ENCODE measurements at places on chromosomes 2 and 18.

GRCh38 chr2:79219383-79219988, 59.9 kb upstream of the REG3A start:
- DNase-seq: peak; percentile 83

DNA sequence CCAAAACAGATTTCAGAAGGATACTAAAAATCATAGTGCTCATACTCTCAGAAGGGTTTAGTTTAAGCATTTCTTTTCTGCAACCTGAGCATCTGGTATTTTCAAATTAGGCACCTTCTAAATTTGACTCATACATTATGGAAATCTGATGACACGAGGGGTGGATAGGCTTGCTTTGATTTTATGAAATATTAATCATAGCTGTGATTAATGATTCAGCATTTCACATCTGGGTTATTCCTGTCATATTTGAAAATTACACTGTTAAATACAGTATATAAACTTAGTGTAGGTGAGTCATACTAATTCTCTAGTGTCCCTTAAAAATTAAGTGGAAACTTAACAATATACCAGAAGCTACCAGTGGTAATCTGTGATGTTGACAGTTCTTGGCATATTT, 47.7 kb downstream of the MRPS9 start:
- no peak for DNase-seq

GRCh38 chr2:145841973-145842372, 1322.1 kb upstream of the ZEB2 start:
- DNase-seq: no peak

DNA sequence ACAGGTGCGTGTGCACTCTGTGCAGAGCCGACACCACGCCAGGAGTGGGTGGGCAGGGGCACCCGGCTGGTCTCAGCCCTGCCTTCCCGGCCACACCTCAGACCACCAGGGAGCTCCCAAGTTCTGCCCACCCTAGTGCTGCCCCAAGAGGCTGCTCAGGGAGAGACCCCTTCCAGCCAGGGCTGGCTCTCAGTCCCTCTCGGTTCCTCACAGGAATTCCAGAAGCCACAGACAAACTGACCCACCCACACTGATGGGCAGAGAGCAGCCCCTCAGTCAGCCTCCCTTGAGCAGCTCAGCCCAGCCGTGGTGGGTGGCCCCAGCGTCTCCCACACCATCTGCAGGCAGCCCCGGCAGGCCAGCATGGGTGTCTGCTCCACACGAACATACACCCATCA, 33.8 kb downstream of the GPC1 start:
- no peak for DNase-seq

All from common myeloid progenitor, CD34-positive (primary cell).